ENCODE measurements at places on chromosomes 13 and 19. TPM values are rescaled to one million over a fixed set of nuclear protein-coding genes. Genes with fewer than 3 reads are reported as not detected.
A peak's percentile ranks its signal among the peaks of the same experiment; 100 is the strongest.

The HSPB6 gene
- total RNA-seq = 0.65 TPM

- no peak for DNase-seq
Observed at GRCh38 chr13:27654816-27655215, 33.1 kb downstream of the POLR1D start.

The KLK14 gene
- not detected for total RNA-seq

The ZBTB7A gene
- 38.1 TPM for total RNA-seq

The SIGLEC8 gene
- total RNA-seq = not detected

The IL12RB1 gene
- total RNA-seq = not detected

The ACP7 gene
- not detected for total RNA-seq

DNA sequence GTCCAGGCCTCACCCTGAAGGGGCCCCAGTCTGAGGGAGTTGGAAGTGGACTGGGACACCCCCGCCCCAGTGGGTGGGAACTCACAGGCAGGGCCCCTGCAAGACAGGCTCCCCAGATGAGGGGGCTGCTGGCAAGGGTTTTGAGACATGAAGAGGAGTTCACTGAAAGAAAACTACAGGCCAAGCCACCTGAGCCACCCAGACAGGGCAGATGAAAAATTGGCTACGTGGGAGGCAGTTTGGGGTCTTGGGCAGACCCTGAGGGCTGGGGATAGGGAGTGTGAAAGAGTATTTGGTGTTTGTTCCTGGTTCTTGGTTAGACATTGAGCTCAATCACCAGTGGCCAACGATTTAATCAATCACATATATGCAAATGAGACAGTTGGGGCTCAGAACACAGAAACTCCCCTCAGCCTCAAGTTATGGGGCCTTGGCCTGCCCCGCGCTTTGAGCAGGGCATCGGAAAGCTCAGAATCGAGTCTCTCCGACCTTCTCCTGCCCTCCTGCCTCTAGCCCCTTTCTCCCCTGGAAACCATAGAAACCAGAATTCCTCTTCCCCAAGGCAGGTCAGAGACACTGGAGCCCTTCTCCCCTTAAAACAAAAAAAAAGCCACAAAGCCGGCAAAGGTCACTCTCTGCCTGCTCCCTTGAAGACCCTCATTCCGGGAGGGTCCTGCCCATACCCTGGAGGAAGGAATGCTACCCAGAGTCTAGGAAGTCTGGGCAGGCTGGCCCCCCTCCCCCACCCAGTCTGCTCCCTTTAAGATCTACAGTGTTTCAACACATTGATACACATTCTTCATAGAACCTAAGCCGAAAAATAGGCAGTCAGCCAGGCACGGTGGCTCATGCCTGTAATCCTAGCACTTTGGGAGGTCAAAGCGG is 1.3 kb upstream of the ISYNA1 start:
- DNase-seq = peak; percentile 56

The RDH8 gene
- total RNA-seq = not detected

The ZNF575 gene
- 0.25 TPM for total RNA-seq

DNA sequence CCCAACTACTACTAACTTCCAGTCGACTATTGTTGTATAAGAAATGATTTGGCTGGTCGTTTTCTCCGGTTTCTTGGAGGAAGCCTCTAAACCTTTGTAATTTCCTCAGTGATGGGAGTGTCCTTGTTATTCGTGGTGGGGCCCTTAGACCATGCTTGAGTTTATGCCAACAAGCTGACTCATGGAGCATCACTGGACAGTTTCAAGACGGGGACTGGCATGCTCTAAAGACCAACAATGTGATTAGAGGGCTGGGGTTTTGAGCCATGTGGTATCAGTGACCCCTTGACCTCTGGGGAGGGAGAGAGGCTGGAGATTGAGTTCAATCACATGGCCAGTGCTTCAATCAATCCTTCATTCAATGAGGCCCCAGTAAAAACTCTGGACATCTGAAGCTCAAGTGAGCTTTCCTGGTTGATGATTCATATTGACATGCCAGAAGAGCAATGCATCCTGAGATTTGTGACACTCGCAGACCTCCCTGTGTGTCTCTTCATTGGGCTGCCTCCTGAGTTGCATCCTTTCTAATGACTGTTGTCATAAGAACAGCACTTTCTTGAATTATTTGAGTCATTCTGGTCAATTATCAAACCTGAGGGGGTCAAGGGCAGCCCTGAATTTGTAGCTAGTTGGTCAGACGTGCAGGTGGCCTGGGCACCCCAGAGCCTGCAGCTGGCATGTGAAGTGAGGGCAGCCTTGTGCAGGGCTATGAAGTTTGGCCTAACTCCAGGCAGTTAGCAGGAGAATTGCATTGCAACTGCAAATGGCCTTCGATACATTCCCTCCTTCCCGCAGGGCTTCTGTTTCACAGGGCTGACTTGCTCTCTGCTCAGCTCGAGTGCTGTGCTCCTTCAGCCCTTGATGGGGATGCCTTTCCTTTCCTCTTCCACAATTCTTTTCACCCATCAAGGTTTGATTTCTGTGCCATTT is 246.5 kb downstream of the FGF9 start:
- DNase-seq = no peak

GRCh38 chr13:60227158-60227557 is 63.4 kb upstream of the DIAPH3 start:
- peak; percentile 6 for DNase-seq

The CEACAM3 gene
- total RNA-seq = not detected

- no peak for DNase-seq
Observed at GRCh38 chr13:32316501-32316900, 1.2 kb downstream of the BRCA2 start.

DNA sequence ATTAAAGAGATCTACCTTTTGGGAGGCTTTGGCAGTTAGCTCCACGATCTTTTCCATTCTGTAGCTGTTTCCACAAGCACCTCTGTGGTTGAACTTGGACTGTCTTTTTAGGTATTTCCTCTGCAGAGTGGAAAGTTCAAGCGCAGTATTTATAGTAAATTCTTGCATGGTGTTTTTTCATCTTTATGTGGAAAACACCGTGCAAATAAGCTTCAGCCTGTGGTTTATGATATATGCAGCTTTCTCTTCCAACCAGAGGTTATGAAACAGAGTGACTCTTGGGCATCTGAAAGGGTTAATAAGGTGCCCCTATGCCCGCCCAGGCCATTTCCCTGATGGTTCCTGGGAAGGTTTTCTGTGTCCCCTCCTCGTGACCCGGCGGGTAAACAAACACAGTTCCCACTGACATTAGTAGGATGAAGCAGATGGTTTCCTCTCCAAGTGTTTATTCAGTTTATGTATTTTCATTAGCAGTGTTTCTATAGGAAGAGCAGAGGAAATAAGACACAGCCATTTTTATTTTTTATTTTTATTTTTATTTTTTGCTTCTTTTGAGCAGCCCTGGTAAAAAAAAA is 39.7 kb upstream of the RNF113B start:
- DNase-seq = no peak

- DNase-seq = peak; percentile 30
Observed at GRCh38 chr13:31912647-31913401, 118.8 kb upstream of the FRY start.

The NPAS1 gene
- total RNA-seq = 0.52 TPM

DNA sequence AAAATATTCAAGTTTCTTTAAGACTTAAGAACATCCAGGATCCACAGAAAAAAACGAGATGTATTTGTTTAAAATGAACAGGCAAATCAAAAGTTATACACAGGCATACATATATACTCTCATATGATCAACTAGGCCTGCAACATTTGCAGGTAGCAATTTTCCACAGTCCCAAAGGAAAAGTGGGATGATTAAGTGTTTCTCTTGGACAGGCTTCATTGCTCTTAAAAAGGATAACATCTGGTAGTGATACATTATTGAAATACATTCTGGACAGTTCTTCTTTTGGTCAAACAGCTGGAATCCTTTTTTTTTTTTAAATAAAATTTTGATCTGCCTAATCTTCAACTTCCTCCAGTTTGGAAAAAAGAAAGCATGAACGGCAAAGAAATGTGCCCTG is 114.8 kb upstream of the TDRD3 start:
- DNase-seq = no peak

GRCh38 chr19:21848706-21849105 is 12.7 kb upstream of the ZNF43 start:
- DNase-seq = peak; percentile 75

- DNase-seq = peak; percentile 16
Observed at GRCh38 chr13:22505489-22505888, 675.3 kb upstream of the SGCG start.

DNA sequence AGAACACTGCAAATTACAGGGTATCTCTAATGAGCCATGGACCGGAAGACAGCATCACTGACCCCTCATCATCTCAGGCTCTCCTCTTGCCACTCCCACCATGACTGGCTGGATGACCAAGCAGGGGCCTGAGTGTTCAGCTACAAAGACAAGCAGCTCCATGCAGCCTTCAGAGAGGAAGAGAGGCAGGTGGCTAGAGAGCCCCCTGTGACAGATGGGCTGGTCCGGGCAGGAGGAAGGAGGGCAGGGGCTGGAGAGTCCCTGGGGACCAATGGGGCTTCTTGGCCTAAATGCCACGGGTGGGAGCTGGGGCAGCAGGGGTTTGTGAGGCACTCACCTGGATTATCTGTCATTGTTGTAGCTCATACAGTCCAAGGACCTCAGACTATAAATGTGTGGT is 12.8 kb upstream of the RASA3 start:
- DNase-seq = no peak

The RAB11B gene
- total RNA-seq = 151 TPM

DNA sequence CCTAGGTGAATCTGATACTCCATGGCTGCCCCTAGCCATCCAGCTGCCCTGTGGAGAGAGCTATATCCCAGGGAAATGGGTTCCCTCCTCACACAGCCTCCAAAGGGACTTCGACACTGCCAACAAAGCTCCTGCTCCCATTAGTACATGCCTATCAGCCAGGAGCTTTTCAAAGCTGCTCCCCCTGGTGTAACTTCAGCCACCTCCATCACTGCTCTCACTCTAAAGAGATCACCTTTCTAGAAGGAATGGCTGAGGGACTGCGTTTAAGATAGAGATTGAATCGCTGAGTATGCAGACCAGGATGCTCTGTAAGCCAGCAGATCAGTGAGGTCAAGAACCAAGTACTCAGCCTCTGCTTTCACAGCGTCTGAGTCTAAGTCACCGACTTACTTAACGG is 213.7 kb downstream of the NALCN start:
- no peak for DNase-seq

DNA sequence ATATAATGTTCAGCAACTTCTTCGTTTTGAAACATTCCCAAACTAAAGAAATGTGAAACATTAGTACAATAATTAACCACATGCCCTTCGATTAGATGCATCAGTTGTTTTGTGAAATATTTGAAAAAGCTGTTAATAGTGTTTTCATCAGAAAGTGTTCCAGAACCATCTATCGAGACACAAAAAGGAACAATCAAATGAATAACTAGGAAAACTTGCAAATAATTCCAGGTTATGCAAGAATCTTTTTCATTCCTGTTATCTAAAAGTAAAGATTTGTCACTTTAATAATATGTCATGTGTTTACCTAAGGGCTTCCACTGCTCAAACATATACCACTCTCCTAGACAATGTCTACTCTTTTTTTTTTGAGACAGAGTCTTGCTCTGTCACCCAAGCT is 904.2 kb upstream of the MIR17HG start:
- DNase-seq = peak; percentile 85

The ATP1A3 gene
- total RNA-seq = 0.17 TPM

- peak; percentile 75 for DNase-seq
Observed at GRCh38 chr19:43450545-43450997, 14.8 kb downstream of the LYPD3 start.

- DNase-seq = peak; percentile 93
Observed at GRCh38 chr13:94427313-94427953, 52.0 kb downstream of the DCT start.

DNA sequence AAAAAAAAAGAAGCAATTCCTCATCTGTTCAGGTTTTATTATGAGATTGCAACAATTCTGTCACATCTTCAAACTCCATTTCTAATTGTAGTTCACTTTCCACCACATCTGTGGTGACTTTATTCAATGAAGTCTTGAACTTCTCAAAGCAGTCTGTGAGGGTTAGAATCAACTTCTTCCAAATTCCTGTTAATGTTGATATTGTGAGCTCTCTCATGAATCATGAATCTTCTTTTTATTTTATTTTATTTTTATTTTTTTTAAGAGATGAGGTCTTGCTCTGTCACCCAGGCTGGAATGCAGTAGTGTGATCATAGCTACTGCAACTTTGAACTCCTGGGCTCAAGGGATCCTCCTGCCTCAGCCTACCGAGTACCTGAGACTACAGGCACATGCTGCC is 19.6 kb downstream of the ARHGAP35 start:
- no peak for DNase-seq

The TMEM59L gene
- total RNA-seq = 0.40 TPM

GRCh38 chr13:99383511-99383921 is 76.3 kb upstream of the GPR183 start:
- DNase-seq = no peak

The KLF2 gene
- 0.45 TPM for total RNA-seq

- no peak for DNase-seq
Observed at GRCh38 chr13:28488376-28489005, 6.4 kb downstream of the FLT1 start.

The SOX1 gene
- not detected for total RNA-seq

The MIA gene
- total RNA-seq = not detected

GRCh38 chr13:100536643-100537180 is 51.9 kb downstream of the GGACT start:
- DNase-seq = no peak

DNA sequence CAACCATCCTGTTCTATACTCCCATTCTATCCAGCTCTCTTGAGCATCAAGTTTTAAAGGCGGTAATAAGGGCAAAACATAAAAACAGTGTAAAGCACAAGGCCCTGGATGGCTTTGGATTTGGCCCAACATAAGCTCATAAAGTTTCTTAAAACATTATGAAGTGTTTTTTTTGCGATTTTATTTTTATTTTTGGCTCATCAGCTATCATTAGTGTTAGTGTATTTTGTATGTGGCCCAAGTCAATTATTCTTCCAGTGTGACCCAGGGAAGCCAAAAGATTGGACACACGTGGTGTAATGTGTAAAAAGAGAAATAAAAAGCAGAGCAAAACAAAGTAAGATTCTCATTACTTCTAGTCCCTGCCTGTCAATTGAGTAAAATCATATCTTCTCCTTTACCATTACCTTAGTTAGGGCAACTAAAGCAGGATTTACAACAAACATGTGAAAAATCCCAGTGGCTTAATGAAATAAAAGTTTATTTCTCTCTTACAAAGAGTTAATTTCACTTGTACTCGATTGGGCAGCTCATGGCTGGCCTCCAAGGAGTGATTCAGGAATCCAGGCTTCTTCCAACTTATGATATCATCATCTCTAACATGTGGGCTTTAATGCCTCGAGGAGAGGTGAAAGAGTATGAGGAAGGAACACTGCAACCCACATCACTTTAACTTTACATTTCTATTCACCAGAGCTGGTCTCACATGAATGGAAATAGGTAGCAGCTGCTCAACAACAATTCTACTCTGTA is 725.2 kb upstream of the SLITRK1 start:
- DNase-seq = peak; percentile 76

The RAB4B gene
- total RNA-seq = 9.9 TPM

DNA sequence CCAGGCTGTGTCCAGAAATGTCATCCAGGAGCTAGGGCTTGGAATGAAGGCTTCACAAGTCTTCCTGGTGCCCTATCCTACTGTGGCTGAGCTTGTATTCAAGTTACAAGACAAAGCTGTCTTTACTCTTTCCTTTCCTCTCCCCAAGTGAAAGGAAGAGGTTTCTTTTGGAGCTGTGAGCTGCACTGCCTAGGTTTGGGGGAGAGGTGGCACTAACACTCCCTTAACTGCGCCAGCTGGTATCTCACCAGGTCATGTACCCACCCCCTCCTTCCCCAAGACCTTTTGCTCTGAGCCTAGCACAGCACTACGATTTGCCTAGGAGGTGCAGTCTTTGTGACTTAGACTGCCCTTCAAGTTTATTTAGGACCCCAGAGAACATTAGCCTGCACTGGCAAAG is 2053.6 kb upstream of the PRR20A start:
- DNase-seq = no peak

Measured in renal cortical epithelial cell (primary cell).